ENCODE measurements at places on chromosomes 4 and X. TPM values are rescaled to one million over a fixed set of nuclear protein-coding genes. Genes with fewer than 3 reads are reported as not detected.

DIPK2B gene
- total RNA-seq = not detected

FGA gene
- total RNA-seq = 0.34 TPM

PPID gene
- 32.4 TPM for total RNA-seq

SHOX gene
- total RNA-seq = not detected

GSPT2 gene
- 48.5 TPM for total RNA-seq

CXXC4 gene
- total RNA-seq = 1.3 TPM

GLOD5 gene
- not detected for total RNA-seq

- no peak overlapping the region for H3K4me3 ChIP-seq
- H3K4me1 ChIP-seq = peaks cover 23% of the 10 kb centered on the region
- peak overlapping the region; percentile 70 for H3K27ac ChIP-seq
- H3K27me3 ChIP-seq = no peaks in the 10 kb centered on the region
- H3K36me3 ChIP-seq = peaks cover 28% of the 10 kb centered on the region
These were observed 110.3 kb upstream of the MAP3K15 start for GRCh38 chrX:19625612-19626011.

DNA sequence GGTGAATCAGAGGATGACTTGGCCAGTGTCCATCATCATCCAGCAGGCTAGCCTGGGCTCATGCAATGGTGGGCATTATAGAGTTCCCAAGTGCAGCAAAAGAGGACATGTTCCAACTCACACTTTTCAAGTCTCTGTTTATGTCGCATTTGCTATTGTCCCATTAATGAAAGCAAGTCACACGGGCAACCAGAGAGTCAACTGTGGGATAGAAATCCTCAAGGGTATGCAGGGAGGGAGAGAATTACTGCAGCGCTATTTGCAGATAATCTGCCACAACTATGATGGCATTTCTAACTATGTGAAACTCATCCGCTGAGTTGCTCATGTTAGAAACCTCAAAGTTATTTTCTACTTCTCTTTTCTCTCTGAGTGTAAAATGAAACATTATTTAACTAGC, 78.5 kb upstream of the TAB3 start:
- no peak overlapping the region for H3K4me3 ChIP-seq
- no peak for DNase-seq

GRCh38 chrX:3728454-3728853, 15.0 kb upstream of the PRKX start:
- no peaks in the 10 kb centered on the region for H3K27me3 ChIP-seq
- no peaks in the 10 kb centered on the region for H3K36me3 ChIP-seq
- DNase-seq = no peak
- H3K4me1 ChIP-seq = no peaks in the 10 kb centered on the region

GRCh38 chr4:110442309-110442708, 33.6 kb upstream of the ENPEP start:
- no peak overlapping the region for H3K4me3 ChIP-seq
- no peak for DNase-seq
- no peak overlapping the region for H3K27ac ChIP-seq
- H3K36me3 ChIP-seq = no peaks in the 10 kb centered on the region

DNA sequence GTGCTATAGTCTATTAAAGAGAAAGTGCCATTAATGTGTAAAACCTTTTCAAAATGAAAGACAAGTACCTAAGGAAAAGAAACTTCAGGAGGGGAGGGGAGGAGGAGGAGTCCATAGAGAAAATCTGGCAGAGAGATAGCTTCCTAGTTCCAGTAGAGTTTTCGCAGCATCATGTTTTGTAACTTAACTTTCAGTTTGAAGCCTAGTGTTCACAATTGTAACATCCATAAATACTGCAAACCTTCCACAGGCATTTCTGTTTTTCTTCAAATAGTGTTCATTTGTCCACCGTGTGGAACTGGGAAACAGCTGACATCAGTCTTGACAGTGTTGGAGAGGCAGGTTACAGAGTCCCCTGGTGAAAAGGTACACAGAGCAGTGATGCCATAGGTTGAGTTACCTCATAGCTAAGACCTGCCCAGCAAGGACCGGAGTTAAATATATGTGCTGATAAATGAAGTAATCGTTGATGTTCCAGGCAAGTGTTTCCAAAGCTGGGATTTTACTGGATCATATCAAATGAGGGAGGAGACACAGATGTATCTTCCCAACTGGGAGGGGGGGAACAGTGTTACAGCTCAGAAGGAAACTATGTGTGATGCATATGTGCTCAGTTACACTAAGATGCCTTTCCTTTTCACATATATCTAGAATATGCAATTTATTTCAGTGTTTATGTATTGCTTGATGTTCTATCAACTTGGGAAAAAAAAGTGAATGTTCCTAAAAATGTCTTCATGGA, 369.5 kb upstream of the FAM241A start:
- no peaks in the 10 kb centered on the region for H3K27me3 ChIP-seq
- no peaks in the 10 kb centered on the region for H3K36me3 ChIP-seq
- peaks cover 11% of the 10 kb centered on the region for H3K4me1 ChIP-seq
- H3K4me3 ChIP-seq = no peak overlapping the region
- no peak for DNase-seq

- DNase-seq = no peak
- H3K4me1 ChIP-seq = no peaks in the 10 kb centered on the region
- no peaks in the 10 kb centered on the region for H3K36me3 ChIP-seq
- H3K27me3 ChIP-seq = no peaks in the 10 kb centered on the region
These were observed 109.0 kb upstream of the RAPGEF2 start for GRCh38 chr4:158993891-158994290.

GRCh38 chr4:181264893-181265292, 978.3 kb upstream of the TENM3 start:
- H3K36me3 ChIP-seq = no peaks in the 10 kb centered on the region
- H3K27me3 ChIP-seq = no peaks in the 10 kb centered on the region
- no peak overlapping the region for H3K27ac ChIP-seq
- H3K4me3 ChIP-seq = no peak overlapping the region

DNA sequence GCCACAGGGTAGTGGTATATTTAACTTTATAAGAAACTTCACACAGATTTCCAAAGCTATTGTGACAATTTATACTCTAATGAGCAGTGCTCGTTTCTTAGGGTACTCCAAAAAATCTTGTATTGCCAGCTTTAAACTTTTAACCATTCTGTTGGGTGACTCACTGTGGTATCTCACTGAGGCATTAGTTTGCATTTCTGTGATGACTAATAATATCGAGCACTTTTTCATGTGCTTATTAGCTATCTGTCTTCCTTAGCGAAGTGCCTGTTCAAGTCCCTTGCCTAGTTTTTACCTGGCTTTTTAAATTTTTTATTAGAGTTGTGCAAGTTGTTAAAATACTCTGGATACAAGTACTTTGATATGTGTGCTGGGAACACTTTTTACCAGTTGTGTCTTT, 5.5 kb downstream of the PNMA3 start:
- H3K4me3 ChIP-seq = no peak overlapping the region
- H3K27ac ChIP-seq = no peak overlapping the region
- H3K4me1 ChIP-seq = no peaks in the 10 kb centered on the region
- H3K27me3 ChIP-seq = peaks cover 22% of the 10 kb centered on the region
- DNase-seq = no peak

DNA sequence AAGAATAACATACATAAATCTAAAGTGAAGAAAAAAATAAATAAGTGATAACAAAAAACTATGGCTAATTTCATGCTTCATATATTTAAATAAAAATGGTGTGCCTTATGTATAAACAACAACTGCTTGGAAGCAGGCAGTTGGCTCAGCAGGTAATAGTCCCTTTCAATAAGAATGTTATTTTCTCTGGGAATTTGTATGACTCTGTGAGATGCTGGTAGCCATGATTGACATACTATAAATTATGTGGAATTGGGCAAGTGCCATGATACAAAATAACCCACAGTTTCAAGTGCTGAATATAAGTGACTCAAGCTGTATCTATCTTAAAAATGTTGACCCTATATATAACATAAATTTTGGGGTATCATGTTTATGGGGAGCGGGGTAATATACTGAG, 546.5 kb downstream of the SPOCK3 start:
- no peaks in the 10 kb centered on the region for H3K4me1 ChIP-seq
- H3K36me3 ChIP-seq = no peaks in the 10 kb centered on the region
- no peaks in the 10 kb centered on the region for H3K27me3 ChIP-seq
- no peak overlapping the region for H3K27ac ChIP-seq

- no peaks in the 10 kb centered on the region for H3K36me3 ChIP-seq
- no peaks in the 10 kb centered on the region for H3K4me1 ChIP-seq
- DNase-seq = no peak
- H3K27me3 ChIP-seq = no peaks in the 10 kb centered on the region
- H3K27ac ChIP-seq = peak overlapping the region; percentile 42
These were observed 130.8 kb upstream of the FRG1 start for GRCh38 chr4:189809839-189810238.

- H3K36me3 ChIP-seq = no peaks in the 10 kb centered on the region
- no peak overlapping the region for H3K4me3 ChIP-seq
- H3K4me1 ChIP-seq = no peaks in the 10 kb centered on the region
These were observed 170.3 kb downstream of the EFHC2 start for GRCh38 chrX:44173219-44173618.

DNA sequence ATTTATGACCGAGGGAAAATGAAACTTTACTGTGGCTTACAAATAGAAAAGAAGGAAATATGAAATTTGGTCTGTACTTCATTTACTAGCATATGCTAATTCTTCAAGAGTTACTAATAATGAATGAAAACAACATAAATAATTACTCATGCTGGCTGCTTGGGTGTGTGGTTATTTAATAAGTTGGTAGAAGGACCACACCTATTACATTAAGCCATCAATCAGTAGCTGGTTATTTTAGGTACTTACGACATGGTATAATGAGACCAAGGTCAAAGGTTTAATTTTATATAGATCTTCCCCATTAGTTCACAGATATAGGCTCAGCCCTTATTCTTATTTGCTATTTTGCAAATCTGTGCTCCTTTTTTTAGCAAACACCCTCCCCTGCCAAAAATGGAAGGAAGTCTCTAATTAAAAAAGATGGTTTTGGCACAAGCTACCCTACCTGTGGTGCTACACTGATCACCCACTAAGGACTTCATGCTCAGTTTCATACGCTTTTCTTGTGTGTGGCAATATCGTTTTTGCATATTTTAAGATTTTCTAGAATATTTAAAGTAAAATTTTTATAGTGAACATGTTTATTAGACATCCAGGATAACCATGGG, 14.1 kb downstream of the TMPRSS11D start:
- H3K27ac ChIP-seq = no peak overlapping the region
- H3K4me1 ChIP-seq = no peaks in the 10 kb centered on the region
- H3K27me3 ChIP-seq = no peaks in the 10 kb centered on the region

DNA sequence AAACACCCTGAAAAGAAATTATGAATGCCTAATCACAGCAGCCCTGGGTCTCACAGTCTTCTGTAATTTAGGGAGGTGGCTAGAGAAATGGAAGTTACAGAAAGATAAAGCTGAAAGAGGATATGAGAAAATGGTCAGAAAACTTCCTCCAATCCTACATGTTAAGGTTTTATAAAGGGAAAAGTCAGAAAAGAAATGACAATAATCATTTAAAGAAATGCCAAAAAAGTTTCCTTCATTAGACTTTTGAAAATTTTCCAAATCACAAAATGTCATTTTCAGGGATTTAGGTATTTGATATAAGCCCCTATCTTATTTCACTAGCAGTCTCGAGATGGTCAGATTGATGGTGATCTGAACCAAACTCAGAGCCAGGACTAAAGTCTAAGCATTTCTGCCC, 276.2 kb downstream of the CHIC1 start:
- no peak overlapping the region for H3K4me3 ChIP-seq
- H3K27me3 ChIP-seq = no peaks in the 10 kb centered on the region
- H3K27ac ChIP-seq = no peak overlapping the region
- H3K4me1 ChIP-seq = no peaks in the 10 kb centered on the region

GRCh38 chr4:152485726-152486276, 50.1 kb downstream of the FBXW7 start:
- H3K4me1 ChIP-seq = peaks cover 18% of the 10 kb centered on the region
- peak; percentile 34 for DNase-seq
- H3K27ac ChIP-seq = peak overlapping the region; percentile 39

- peaks cover 5% of the 10 kb centered on the region for H3K36me3 ChIP-seq
- DNase-seq = peak; percentile 13
- peaks cover 28% of the 10 kb centered on the region for H3K27me3 ChIP-seq
- H3K4me3 ChIP-seq = peak within 1 kb of the TSS; percentile 62
- no peak within 1 kb of the TSS for H3K27ac ChIP-seq
- H3K4me1 ChIP-seq = no peaks in the 10 kb centered on the region
These were observed at the start of gene KLHL13 for GRCh38 chrX:118116713-118117550. Gene KLHL13 (minus strand): TSS chrX:118116810. CDS start chrX:118028473, 88,337 bp downstream.

DNA sequence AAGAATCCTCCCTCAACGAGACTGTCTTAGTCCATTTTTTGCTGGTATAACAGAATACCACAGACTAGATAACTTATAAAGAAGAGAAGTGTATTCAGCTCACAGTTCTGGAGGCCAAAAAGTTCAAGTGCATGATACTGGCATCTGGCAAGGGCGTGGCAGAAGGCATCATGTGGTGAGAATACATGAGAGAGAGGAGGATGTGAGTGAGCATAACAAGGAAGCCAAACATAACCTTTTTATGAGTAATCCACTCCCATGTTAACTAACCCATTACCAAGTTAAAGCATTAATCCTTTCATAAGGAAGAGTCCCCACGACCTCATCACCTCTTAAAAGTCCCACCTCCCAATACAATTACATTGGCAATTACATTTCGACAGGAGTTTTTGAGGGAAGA, 504.6 kb downstream of the IQCM start:
- H3K36me3 ChIP-seq = no peaks in the 10 kb centered on the region
- no peak overlapping the region for H3K27ac ChIP-seq
- H3K27me3 ChIP-seq = no peaks in the 10 kb centered on the region

DNA sequence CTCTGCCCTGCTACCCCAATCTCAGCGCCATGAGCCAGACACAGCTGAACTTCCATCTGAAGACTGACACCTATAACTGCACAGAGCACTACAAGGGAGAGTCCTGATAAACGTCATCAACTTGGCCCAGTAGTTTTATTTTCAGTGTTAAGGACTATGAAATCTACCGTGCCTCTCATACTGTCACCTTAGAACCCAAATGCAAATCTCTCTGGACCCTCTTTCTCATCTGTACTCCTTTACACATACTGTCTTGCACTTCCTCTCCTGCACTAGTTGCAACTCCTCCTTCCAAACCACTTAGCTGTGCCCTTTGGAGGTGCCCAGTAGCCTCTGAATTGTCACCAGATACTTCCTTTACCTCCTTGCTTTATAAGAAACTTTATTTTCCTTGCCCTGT, 420.2 kb upstream of the CNKSR2 start:
- H3K4me3 ChIP-seq = no peak overlapping the region
- no peaks in the 10 kb centered on the region for H3K4me1 ChIP-seq
- no peaks in the 10 kb centered on the region for H3K27me3 ChIP-seq
- H3K27ac ChIP-seq = no peak overlapping the region
- H3K36me3 ChIP-seq = no peaks in the 10 kb centered on the region

GRCh38 chr4:67083496-67083895, 461.8 kb downstream of the CENPC start:
- no peaks in the 10 kb centered on the region for H3K36me3 ChIP-seq
- DNase-seq = no peak
- no peak overlapping the region for H3K4me3 ChIP-seq
- no peaks in the 10 kb centered on the region for H3K27me3 ChIP-seq
- H3K4me1 ChIP-seq = no peaks in the 10 kb centered on the region
- no peak overlapping the region for H3K27ac ChIP-seq

DNA sequence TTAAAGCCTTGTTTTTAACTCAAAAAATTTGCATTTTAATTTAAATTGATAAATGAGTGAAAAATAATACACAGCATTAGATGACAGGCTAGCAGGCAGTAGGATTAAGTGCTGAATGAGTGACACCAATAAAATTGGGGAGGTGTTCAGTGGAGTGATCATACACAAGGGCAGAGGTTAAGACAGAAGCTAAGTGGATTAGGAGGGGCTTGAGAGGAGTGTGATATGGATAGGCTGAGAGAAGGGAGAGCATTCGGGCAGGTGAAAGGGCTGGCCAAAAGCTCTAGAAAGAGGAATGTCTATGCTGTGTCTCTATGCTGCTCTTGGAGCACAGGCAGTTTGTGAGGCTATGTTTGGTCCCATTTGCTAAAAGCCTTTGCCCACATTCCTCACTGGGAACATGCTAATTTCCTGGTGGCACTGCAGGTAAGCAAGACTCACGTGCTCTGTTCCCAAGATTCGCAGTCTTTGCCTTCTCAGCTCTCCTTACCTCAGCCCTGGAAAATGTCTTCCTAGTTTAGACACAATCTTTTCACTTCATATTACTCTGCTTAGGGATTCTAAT, 52.8 kb upstream of the CCSER1 start:
- no peak overlapping the region for H3K27ac ChIP-seq
- no peaks in the 10 kb centered on the region for H3K36me3 ChIP-seq
- DNase-seq = no peak
